ENCODE measurements at places on chromosomes 7 and 10.
A peak's percentile ranks its signal among the peaks of the same experiment; 100 is the strongest.

DNA sequence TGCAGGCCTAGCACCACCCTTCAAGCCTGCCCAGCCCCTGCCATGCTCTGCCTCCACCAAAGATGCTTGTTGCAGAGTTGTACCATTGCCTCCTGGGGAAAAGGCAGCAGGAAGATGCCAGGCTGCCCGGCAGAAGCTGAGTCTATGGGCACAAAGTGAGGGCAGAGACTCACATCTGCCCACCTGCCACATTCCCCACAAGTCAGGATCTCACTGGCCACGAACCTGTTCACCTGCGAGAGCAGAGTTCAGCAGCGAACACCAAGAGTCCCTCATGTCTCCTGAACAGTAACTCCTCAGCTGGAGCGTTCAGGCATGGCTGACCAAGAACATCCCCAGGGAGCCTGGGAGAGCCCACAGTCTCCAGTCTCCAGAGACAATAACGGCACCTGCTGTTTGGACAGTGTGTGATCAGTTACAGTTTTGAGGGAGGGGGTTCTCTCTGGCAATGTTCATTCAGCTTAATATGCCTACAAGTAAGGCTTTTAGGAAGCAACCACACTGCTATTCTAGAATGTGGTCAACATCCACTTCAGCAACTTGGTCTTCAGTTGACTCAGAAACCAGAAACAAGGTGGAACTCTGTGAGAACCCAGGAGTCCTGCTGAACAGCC lies 78.5 kb downstream of the GRID1 start:
- DNase-seq, result no peak

DNA sequence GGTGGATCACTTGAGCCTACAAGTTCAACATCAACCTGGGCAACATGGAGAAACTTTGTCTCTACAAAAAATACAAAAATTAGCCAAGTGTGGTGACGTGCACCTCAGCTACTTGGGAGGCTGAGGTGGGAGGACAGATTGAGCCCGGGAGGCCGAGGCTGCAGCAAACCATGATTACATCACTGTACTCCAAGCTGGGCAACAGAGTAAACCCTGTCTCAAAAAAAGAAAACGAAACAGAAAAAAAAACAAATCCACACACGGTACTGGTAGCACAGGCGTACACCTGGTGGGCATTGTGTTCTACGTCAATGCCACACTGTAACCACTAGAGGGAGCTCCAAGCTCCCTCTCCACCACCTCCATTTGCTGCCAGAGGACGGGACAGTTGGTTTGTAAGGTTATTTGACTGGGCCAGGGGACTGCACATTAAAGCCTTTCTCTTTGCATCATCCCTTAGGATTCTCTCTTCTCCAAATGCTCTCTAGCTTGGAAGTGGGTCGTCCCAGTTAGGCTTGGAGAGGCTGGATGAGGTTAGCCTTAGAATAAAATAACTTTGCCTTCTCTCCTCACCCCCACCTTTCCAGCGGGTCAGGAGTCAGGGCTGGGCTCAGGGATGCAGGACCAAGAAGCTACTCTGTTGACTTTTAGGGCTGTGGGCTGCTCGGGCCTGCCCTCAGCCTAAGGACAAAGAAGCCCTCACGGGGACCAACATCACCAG lies 130.8 kb downstream of the SORBS1 start:
- DNase-seq, result peak; percentile 37

DNA sequence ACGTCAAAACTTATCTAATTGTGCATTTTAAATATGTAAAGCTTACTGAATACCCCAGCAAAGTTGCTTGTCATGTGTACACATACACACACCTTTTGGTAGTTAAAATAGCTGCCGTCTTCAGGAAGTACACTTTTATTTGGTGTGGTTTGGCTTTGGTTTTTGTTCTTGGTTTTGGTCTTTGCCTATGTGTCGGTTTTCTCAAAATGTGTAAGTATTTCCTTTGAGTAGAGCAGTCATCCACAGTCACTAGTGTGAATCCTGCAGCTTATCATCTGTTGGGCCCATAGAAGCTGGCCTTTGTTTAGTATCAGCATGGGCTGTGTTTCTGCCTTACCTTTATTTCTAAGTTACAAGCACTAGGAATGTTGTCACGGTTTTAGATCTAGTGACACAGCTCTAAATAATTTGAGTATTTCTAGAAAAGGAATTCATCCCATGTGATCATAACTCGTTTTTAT lies 35.3 kb downstream of the NET1 start:
- DNase-seq, result no peak

DNA sequence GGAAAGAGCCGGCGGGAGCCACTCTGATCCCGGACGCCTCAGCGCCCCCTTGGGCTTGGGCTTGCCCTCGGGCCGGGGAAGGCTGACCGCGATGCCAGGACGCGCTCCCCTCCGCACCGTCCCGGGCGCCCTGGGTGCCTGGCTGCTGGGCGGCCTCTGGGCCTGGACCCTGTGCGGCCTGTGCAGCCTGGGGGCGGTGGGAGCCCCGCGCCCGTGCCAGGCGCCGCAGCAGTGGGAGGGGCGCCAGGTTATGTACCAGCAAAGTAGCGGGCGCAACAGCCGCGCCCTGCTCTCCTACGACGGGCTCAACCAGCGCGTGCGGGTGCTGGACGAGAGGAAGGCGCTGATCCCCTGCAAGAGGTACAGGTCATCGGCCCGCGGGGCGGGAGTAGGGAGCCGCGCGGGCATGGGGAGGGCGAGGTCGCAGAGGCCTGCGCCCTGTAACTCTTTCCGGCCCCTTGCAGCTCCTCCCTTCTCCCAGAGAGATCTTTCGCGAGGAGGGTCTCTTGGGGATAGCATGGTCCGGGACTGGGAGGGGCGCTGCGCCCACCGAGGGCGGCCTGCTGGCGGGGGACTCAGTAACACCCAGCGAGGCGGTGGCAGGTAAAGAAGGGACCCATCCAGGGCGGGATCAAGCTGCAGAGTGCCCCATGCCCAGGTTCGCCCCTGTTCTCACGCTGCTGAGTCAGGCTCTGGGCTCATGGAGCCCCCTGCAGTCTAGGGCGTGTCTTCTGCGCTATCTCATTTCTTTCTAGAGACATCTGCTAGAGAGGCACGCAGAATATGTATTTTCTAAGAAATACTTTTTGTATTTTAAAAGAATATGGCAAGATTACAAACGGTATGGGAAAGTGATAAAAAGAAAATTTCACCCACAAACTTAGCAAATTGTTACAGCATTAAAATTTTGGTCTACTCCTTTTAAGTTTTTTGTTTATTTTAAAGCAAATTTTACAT lies 687 bp downstream of the EPDR1 start:
- no peak for DNase-seq

DNA sequence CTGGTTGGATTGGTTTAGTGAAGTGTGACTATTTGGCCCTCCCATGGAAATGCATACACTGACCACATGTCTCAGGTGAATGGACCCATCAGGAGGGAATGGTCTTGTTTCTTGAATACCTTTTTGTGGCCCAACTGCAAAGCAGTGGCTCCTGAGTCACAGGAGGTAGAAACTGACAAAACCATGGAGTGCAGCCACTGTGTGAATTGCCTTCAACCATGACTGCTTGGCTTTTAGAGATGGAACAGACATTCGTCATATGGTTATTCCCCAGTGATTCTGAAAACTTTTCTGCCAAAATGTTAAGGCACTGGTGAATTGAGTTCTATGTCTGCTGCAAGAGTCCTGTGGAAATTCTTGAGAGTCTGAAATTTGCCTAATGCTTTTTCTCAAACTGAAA lies 64.7 kb downstream of the CDK14 start:
- DNase-seq, result no peak

DNA sequence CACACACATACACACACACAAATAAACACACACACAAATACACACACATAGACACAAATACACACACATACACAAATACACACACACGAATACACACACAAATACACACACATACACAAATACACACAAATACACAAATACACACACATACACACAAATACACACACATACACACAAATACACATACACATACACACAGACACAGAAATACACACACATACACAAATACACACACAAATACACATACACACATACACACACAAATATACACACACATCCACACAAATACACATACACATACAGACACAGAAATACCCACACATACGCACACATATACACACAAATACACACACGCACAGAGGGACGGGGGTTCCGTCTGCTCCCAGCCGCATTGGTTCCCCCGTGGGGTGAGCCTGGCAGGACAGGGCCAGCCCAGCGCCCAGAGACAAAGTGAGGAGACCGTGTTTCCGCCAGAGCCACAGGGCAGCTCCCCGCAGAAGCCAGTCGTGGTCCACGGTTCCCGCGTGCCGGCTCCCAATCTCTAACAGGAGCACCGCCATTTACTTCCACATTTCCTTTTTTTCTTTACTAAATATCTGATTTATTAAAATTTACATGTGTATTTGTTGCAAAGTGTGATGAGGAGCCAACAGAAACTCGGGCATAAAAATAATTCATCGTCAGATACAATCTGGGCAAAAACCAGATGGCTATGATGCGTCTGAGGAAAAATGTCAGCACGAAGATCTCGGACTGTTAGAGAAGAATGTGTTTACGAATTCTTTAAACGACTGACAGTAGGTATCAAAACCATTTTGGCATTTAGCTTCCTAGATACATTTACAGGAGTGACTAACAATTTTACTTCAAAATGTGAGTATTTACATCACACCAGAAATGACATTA lies 3.1 kb upstream of the KNDC1 start:
- no peak for DNase-seq

DNA sequence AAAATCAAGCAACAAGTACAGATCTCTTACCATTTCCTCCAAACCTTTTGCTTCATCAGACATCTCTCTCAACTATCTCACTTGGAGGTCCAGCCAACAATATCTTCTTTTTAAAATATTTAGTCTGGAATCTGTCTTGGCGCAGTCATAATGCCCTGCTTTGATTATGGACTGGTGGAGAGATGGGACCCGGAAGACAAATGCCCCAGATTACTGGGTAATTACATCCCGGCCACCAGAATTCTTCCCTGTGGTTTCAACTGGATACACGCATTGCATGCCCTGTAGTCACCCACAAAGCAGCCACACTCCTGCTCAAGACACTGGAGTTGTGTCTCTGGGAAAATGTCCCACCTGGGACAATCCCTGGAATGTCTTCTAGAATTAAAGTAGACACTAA lies 65.5 kb downstream of the BPGM start:
- DNase-seq, result no peak

DNA sequence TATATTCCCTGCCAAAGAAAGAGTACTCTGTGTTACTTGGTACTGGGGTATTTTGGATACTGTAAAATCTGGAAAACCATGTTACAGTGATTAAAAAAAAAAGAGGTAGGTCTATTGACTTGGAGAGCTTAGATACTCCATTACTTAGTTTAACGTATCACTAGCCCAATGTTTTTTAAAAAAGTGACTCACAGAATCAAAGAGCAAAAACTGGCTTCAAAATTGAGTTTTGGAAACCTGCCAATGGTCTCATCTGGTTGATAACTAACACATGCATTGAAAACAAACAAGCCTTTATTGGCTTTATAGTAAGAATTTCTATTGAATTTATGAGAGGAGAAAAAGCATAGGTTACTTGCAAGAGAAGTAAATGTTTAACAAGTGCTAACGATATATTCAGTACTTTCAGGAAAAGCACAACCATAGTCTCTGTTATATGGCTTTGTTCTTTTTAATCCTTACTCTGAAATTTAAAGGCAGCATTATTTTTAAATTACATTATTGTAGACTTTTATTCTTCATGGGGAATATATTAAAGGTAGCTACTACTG lies 563.3 kb upstream of the SORCS1 start:
- no peak for DNase-seq

DNA sequence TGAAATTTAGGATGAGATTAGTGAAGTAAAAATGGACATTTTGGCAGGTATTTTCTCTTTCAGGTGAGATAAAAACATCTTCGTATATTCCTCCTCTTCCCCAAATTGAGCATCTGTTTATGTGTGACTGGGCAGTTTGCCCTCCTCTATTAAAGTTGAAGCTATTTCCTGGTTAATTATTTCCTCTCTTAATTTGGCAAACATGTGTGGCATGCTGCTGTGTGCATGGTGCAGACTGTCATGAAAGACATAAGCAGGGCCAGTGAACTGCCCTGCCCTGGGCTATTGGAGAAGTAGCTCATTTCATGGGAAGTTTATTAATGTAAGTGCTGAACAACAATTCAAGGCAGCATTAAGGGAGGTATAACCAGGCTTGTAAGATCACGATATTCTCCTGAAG lies 52.6 kb downstream of the EVX1 start:
- DNase-seq, result no peak

- DNase-seq, result no peak
Observed at GRCh38 chr10:117578999-117579590, 36.5 kb downstream of the EMX2 start.

- no peak for DNase-seq
Observed at GRCh38 chr7:88322151-88322550, 15.5 kb upstream of the STEAP4 start.

GRCh38 chr7:92969061-92969460 lies 132.7 kb upstream of the CDK6 start:
- no peak for DNase-seq

- no peak for DNase-seq
Observed at GRCh38 chr10:70662362-70663220, 9.7 kb upstream of the ADAMTS14 start.

GRCh38 chr10:56567580-56567979 lies 206.5 kb upstream of the ZWINT start:
- DNase-seq, result no peak

DNA sequence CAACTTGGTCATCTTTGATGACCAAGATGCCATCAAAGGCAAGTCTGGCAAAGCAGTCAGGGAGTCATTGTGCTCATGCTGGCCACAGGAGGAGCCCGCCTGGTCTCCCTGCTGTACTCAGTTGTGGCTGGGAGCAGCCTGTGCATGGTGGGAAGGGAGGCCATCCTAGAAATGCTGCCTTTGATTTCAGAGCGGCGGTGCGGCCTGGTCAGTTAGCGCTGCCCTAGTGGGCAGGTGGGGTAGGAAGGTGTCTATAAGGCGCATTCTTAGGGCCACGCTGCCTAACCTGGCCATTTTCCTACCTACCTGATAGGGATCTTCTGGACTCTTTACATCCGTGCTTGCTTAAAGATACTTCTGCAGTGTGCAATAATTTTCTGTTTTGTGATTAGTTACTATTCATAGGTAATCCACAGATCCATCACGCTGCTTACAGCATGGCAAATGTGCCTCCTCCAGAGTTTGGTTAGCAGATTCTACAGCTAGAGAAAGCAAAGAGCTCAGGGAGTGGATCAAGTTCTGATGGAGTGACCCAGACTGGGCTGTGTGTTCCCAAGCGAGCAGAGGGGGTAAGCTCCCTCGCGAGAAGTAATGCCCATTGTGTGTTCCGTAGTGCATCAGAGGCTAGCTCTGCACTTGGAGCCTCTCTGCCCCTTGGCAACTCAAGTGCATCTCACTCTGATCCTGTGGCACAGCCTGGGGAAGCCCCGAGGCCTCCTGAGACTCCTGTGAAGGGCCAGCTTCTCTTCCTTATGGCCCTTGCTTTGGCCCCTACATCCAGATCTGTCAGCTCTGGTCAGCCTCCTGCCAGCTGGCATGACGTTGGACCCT lies 970.1 kb upstream of the ZNF722 start:
- no peak for DNase-seq

GRCh38 chr10:59711871-59712494 lies 2.3 kb upstream of the SLC16A9 start:
- DNase-seq, result no peak

GRCh38 chr7:69203871-69204270 lies 394.4 kb upstream of the AUTS2 start:
- DNase-seq, result no peak

Data from stimulated activated CD4-positive, alpha-beta T cell treated with anti-CD3 and anti-CD28 coated beads, Interleukin-4, amount 100 ng/mL, for 24 hours (primary cell).